Aorta (tissue), 5 donors: ENCODE measurements at places on chromosomes 3 and 15. TPM values are rescaled to one million over a fixed set of nuclear protein-coding genes. Genes with fewer than 3 reads are reported as not detected.

DNA sequence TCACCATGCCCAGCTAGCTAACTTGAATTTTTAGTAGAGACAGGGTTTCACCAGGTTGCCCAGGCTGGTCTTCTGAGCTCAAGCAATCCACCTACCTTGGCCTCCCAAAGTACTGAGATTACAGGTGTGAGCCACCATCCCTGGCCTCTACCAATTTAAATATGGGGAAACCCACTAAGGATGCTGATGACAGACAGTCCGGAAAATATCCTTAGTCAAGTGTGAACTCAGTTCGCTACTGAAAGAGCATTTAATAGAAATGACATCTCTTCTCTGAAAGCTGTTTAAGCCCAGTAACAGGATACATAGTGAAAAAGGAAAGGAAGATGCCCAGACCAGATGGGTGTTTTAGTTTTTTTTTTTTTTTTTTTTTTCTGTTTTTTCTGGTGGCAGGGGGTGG lies 7.7 kb upstream of the GRAMD2A start:
- DNase-seq = no peak

- no peak for DNase-seq
These were observed 408.6 kb downstream of the GBE1 start for GRCh38 chr3:81352867-81353266.

GRCh38 chr15:40471808-40472150 lies 995 bp downstream of the CHST14 start:
- DNase-seq = no peak

Gene COL6A5
- not detected for total RNA-seq

- no peak for DNase-seq
These were observed 688.6 kb downstream of the DIPK2A start for GRCh38 chr3:144660186-144660585.

GRCh38 chr3:128278761-128279600 lies 125.7 kb downstream of the EEFSEC start:
- DNase-seq = peak; percentile 90

- no peak for DNase-seq
These were observed 99.9 kb downstream of the ADAMTS17 start for GRCh38 chr15:100241572-100242482.

GRCh38 chr3:68977486-68978167 lies 35.9 kb downstream of the EOGT start:
- DNase-seq = no peak

Gene ZNF592
- total RNA-seq = 35.8 TPM

GRCh38 chr3:49620728-49621127 lies 53.4 kb upstream of the APEH start:
- DNase-seq = no peak

GRCh38 chr3:39935261-39935660 lies 125.9 kb downstream of the MYRIP start:
- no peak for DNase-seq

DNA sequence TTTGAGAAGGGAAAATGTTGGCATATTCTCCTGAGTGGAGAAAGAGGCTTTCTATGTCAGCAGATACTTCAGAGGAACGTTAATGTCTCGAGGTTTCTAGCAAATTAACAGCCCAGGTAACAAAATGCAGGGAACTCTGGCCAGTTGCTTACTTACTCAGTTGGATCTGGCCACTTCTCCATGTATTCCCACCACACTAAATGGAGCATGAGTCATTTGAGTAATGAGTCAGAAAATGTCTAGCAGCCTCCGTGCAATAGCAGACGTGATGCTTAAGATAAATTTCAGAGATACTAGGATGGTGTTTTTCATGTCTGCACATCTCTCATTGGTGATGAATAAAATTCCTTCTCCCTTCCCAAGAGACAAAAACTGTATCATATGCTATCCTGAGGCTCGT lies 671.5 kb downstream of the FHIT start:
- no peak for DNase-seq

Gene LRRIQ4
- not detected for total RNA-seq

- DNase-seq = peak; percentile 67
These were observed 24.1 kb downstream of the CX3CR1 start for GRCh38 chr3:39255503-39256325.

- DNase-seq = no peak
These were observed 65.6 kb downstream of the PLSCR2 start for GRCh38 chr3:146403792-146404191.

- DNase-seq = no peak
These were observed 20.1 kb upstream of the LDHAL6B start for GRCh38 chr15:59186501-59186900.

DNA sequence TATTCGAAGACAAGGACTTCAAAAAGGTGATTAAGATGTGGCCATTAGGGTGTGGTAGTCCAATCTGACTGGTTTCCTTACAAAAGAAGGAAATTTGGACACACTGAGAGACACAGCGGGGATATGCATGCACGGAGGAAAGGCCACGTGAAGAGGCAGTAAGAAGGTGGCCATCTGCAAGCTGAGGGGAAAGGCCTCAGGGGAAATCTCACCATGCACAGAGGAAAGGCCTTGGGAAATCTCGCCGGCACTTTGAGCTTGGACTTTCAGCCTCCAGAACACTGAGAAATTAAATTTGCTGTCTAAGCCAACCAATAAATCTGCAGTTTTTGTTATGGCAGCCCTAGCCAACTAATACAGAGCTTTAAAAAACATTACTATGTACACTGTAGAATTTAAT lies 78.8 kb downstream of the DLG1 start:
- DNase-seq = no peak

- DNase-seq = no peak
These were observed 31.6 kb downstream of the KLHL25 start for GRCh38 chr15:85763157-85763556.

GRCh38 chr3:50120364-50121071 lies 31.8 kb downstream of the RBM5 start:
- DNase-seq = no peak

DNA sequence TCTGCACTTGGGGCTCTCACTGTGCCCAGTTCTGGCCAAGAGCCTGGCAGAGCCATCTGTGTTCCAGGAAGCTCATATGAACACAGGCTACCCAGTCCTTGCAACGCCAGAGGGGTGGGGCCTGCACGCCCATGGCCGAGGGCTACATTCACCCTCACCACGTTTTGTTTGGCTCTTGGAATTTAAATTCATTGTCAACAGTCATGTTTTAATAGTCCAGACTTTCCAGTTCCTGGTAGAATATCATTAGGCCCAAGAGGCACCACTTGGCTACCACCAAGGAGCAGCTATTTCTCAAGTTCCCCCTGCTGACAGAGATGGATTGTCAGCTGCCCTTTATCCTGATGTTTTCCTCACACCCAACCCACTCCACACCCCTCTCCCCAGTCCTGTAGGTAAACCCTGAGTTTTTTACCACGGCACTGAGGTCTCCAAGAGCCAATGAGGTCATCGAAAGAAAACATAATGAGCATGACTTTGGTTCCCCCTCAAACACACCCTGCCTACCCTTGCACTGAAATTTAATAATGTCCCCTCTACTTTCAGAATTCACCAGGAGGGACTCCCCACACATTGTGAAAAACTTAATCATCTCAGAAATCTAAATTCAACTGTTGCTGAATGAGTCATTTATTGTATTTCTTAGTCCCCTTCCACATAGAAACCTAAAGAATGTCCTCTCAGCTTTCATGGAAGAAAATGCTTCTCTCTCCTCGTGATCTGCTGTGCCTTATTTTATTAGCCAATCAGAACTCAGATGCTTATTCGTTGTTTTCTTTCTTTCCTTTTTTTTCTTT lies 125.1 kb downstream of the SHQ1 start:
- no peak for DNase-seq

Gene IL16
- total RNA-seq = 9.1 TPM

- no peak for DNase-seq
These were observed 45.3 kb downstream of the CAPN3 start for GRCh38 chr15:42404461-42405235.
